Naive thymus-derived CD8-positive, alpha-beta T cell (primary cell): ENCODE measurements at places on chromosomes 4 and X.

DNA sequence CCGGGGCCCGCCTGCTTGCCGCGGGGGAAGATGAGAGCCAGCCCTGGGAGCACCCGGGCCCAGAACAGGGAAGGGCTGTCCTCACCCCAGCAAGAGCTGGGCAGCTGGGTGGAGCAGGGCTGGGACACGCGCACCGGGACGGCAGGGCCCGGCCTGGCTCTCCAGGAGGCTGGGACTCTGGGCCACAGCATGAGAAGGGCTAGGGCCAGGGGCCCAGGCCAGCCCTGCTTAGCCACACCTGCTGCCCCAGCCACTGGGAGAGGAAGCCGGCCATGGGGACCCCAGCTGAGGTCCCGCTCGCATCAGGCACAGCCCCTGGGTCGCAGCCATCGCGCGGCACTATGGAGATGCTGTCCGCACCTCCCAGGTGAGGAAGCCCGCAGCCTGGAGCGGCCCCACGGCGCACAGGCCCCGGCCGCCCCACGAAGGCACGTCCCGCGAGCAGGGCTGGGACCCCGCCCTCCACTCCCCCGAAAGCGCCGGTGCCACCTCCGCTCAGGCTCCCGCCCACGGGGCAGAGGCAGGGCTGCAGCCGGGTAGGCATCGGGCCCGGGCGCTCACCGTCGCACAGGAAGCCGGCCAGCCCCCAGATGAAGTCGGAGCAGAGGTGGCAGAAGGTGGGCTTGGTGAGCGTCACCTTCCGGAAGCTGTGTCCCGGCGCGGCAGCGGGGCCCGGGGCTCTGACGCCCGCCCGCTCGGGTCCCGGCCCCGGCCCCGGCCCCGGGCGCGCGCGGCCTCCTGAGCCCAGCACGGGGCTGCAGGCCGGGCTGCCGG lies 531 bp downstream of the DGKQ start:
- DNase-seq = peak; percentile 84

- no peak for DNase-seq
These were observed 726.9 kb downstream of the GRID2 start for GRCh38 chr4:93030670-93031069.

DNA sequence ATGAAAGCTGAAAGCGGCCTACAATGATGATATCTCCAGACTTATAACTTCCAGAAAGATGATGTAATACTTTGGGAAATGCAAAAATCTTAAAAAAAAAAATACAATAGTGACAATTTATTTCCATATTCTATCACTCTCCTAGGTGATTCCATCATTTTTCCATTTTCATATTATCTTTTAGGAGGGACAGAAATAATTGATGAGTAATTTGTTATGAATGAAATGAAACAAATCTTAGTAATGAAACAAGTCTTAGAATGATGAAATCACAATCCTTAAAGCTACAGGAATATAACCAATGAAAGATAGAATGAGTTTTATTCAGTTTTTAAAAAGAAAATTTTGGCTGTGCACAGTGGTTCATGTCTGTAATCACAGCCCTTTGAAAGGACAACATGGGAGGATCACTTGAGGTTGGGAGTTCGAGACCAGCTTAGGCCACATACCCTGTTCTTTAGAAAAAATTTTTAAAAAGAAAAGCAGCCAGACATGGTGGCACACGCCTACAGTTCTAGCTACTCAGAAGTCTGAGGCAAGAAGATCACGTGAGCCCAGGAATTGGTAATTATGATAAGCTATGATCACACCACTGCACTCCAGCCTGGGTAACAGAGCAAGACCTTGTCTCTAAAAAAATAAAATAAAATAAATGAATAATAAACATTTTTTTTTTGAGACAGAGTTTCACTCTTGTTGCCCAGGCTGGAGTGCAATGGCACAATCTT lies 21.7 kb downstream of the CLOCK start:
- no peak for DNase-seq

- DNase-seq = no peak
These were observed 94.1 kb downstream of the PDS5A start for GRCh38 chr4:39883646-39884045.

- no peak for DNase-seq
These were observed 103.3 kb upstream of the RBPJ start for GRCh38 chr4:26217481-26217880.
